ENCODE measurements at places on chromosomes 2 and 18.

GRCh38 chr18:53686965-53687364 lies 537.5 kb downstream of the MBD2 start:
- H3K27ac ChIP-seq = no peak overlapping the region
- no peak for DNase-seq
- H3K36me3 ChIP-seq = no peaks in the 10 kb centered on the region
- H3K4me1 ChIP-seq = no peaks in the 10 kb centered on the region
- no peaks in the 10 kb centered on the region for H3K27me3 ChIP-seq

GRCh38 chr2:80326214-80326613 lies 21.7 kb upstream of the LRRTM1 start:
- no peaks in the 10 kb centered on the region for H3K4me1 ChIP-seq
- H3K27ac ChIP-seq = no peak overlapping the region
- H3K4me3 ChIP-seq = no peak overlapping the region
- no peak for DNase-seq
- no peaks in the 10 kb centered on the region for H3K27me3 ChIP-seq

GRCh38 chr2:202030691-202031090 lies 3.0 kb upstream of the FZD7 start:
- no peaks in the 10 kb centered on the region for H3K36me3 ChIP-seq
- no peaks in the 10 kb centered on the region for H3K4me1 ChIP-seq
- no peak overlapping the region for H3K4me3 ChIP-seq
- H3K27me3 ChIP-seq = no peaks in the 10 kb centered on the region
- no peak for DNase-seq

GRCh38 chr18:67143028-67143427 lies 373.5 kb downstream of the DSEL start:
- no peak for DNase-seq
- H3K27me3 ChIP-seq = no peaks in the 10 kb centered on the region
- no peak overlapping the region for H3K27ac ChIP-seq
- H3K36me3 ChIP-seq = no peaks in the 10 kb centered on the region

- no peaks in the 10 kb centered on the region for H3K4me1 ChIP-seq
- no peak overlapping the region for H3K27ac ChIP-seq
- no peak for DNase-seq
- no peaks in the 10 kb centered on the region for H3K36me3 ChIP-seq
- no peaks in the 10 kb centered on the region for H3K27me3 ChIP-seq
Measured at GRCh38 chr2:215681799-215682596, 246.1 kb upstream of the FN1 start.

GRCh38 chr2:160194351-160194750 lies 5.7 kb downstream of the ITGB6 start:
- H3K27ac ChIP-seq = no peak overlapping the region
- no peaks in the 10 kb centered on the region for H3K27me3 ChIP-seq
- H3K4me1 ChIP-seq = no peaks in the 10 kb centered on the region
- DNase-seq = no peak
- H3K36me3 ChIP-seq = no peaks in the 10 kb centered on the region

GRCh38 chr2:95007031-95007609 lies 18.4 kb upstream of the MAL start:
- H3K4me1 ChIP-seq = no peaks in the 10 kb centered on the region
- no peaks in the 10 kb centered on the region for H3K27me3 ChIP-seq
- DNase-seq = peak; percentile 57
- no peaks in the 10 kb centered on the region for H3K36me3 ChIP-seq
- no peak overlapping the region for H3K27ac ChIP-seq
- H3K4me3 ChIP-seq = no peak overlapping the region

DNA sequence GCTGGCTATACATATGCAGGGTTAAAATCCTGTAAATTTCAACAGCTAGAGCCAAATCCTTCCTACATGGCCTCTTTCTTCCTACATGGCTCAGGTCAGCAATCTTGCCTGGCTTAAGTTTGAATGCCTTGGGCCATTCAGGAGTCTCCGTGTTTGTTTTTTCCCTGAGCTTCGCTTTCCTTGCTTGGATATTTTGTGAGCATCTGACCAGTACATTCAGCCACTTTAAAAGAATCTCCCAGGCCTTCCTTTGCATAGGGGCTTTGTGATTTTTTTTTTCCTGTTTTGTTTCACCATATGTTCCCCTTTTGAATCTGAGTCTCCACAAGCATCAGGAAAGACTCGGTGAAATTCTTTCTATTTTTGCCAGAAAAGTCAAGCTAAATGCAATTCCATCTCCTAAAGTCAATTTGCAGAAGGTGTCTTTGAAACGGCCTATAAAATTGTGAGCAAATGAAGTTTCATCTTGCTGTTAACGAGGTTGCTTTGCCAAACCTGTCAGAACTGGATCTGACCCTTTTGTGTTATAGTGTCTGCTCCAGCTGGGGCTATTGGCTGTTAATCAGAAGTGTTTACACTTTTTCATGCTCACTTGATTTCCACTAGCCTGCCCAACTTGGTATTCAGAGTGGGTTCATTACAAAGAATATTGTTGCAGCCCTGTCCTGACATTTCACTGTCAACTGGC lies 256.9 kb downstream of the DCC start:
- H3K4me3 ChIP-seq = no peak overlapping the region
- H3K27me3 ChIP-seq = no peaks in the 10 kb centered on the region
- no peaks in the 10 kb centered on the region for H3K36me3 ChIP-seq

GRCh38 chr2:235981631-235982030 lies 186.6 kb downstream of the GBX2 start:
- no peaks in the 10 kb centered on the region for H3K27me3 ChIP-seq
- H3K4me3 ChIP-seq = no peak overlapping the region
- no peak overlapping the region for H3K27ac ChIP-seq
- H3K36me3 ChIP-seq = no peaks in the 10 kb centered on the region
- no peak for DNase-seq
- no peaks in the 10 kb centered on the region for H3K4me1 ChIP-seq

GRCh38 chr2:229296536-229296935 lies 25.4 kb upstream of the PID1 start:
- no peak for DNase-seq
- peaks cover 3% of the 10 kb centered on the region for H3K4me1 ChIP-seq
- H3K4me3 ChIP-seq = no peak overlapping the region
- no peaks in the 10 kb centered on the region for H3K27me3 ChIP-seq
- H3K36me3 ChIP-seq = no peaks in the 10 kb centered on the region
- no peak overlapping the region for H3K27ac ChIP-seq

- DNase-seq = peak; percentile 57
- no peaks in the 10 kb centered on the region for H3K27me3 ChIP-seq
- peak overlapping the region; percentile 42 for H3K4me3 ChIP-seq
- no peaks in the 10 kb centered on the region for H3K36me3 ChIP-seq
Measured at GRCh38 chr2:152097801-152098495, 896 bp downstream of the CACNB4 start.

GRCh38 chr2:61726456-61727209 lies 127.2 kb downstream of the FAM161A start:
- no peaks in the 10 kb centered on the region for H3K27me3 ChIP-seq
- H3K36me3 ChIP-seq = no peaks in the 10 kb centered on the region
- no peak overlapping the region for H3K27ac ChIP-seq
- no peaks in the 10 kb centered on the region for H3K4me1 ChIP-seq
- no peak overlapping the region for H3K4me3 ChIP-seq
- no peak for DNase-seq

GRCh38 chr2:32229635-32230034 lies 35.1 kb downstream of the NLRC4 start:
- no peaks in the 10 kb centered on the region for H3K4me1 ChIP-seq
- H3K27me3 ChIP-seq = no peaks in the 10 kb centered on the region

DNA sequence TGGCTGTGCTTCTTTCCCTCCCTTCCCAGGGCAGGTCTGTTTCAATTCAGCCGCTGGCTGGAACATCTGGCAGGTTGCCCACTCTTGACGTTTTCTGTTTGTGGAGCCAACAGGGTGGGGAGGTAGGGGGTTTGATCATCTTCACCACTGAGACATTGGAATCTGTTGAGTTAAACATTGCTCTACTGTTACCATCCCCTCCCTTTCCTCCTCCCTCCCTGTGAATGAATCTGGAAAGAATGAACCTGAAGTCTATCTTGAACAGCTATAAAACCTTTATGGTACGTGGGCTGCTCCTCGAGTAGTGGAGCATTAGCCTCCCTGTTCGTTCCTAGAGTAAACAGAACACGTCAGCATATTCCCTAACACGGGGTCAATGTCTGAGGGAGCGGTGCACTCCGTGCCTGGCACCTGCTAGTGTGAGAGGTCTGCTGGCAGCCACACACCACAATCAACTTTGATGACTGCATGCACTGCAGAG lies 249.9 kb upstream of the RBBP8 start:
- no peak overlapping the region for H3K4me3 ChIP-seq
- H3K36me3 ChIP-seq = no peaks in the 10 kb centered on the region
- peaks cover 2% of the 10 kb centered on the region for H3K4me1 ChIP-seq
- DNase-seq = peak; percentile 83

- no peaks in the 10 kb centered on the region for H3K27me3 ChIP-seq
- no peak for DNase-seq
- no peak overlapping the region for H3K4me3 ChIP-seq
- no peaks in the 10 kb centered on the region for H3K36me3 ChIP-seq
Measured at GRCh38 chr2:190050001-190050400, 12.5 kb downstream of the MSTN start.

DNA sequence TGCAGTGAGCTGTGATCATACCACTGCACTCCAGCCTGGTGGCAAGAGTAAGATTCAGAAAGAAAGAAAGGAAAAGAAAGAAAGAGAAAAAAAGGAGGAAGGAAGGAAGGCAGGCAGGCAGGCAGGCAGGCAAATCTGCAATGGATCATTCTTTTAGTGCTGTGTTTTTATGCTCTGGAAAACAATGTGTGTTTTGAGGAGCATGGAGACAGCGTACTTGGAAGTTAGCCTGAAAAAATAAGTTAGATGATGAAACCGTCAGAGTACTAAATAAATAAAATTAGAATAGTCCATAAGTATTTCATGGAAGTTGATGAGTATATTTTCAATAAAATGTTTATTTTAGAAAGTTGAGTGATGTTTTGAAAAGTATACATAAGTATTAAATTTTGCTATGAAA lies 366.4 kb upstream of the CDH20 start:
- H3K27me3 ChIP-seq = no peaks in the 10 kb centered on the region
- DNase-seq = no peak
- no peak overlapping the region for H3K27ac ChIP-seq
- no peaks in the 10 kb centered on the region for H3K36me3 ChIP-seq

DNA sequence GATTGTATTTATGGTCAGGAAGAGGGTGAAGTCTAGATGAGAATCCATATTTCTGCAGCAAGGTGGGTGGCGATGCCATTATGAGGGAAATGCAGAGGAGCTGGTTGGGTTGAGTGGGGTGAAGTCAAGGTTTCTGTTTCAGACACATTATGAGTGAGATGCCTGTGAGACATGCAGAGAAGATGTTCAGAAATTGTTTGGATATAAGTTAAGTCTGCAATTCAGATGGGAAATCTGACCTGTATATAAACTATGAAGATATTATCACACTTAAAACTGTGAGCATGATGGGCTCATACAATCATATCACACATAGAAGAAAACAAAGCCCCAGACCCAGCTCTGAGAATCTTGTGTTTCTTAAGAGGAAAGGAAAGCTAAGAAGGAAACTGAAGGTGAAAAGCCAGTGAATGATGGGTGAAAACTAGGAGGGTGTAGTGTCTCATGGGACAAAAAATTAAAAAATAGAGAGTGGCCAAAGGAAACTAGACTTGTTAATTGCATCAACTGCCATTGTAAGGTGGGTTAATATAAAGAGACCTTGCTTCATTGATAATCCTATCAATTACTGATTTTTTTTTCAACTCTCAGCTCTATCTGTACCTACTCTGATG lies 14.2 kb downstream of the GALNT5 start:
- H3K27me3 ChIP-seq = no peaks in the 10 kb centered on the region
- H3K27ac ChIP-seq = no peak overlapping the region
- no peak overlapping the region for H3K4me3 ChIP-seq
- no peaks in the 10 kb centered on the region for H3K4me1 ChIP-seq

- no peak for DNase-seq
- H3K36me3 ChIP-seq = no peaks in the 10 kb centered on the region
- H3K27me3 ChIP-seq = no peaks in the 10 kb centered on the region
Measured at GRCh38 chr2:181313845-181314244, 143.3 kb upstream of the ITGA4 start.

Measured in aorta (tissue), 5 donors.